ENCODE measurements at places on chromosomes 6 and 20. TPM values are rescaled to one million over a fixed set of nuclear protein-coding genes. Genes with fewer than 3 reads are reported as not detected.

GLP1R gene
- total RNA-seq, result not detected

DNA sequence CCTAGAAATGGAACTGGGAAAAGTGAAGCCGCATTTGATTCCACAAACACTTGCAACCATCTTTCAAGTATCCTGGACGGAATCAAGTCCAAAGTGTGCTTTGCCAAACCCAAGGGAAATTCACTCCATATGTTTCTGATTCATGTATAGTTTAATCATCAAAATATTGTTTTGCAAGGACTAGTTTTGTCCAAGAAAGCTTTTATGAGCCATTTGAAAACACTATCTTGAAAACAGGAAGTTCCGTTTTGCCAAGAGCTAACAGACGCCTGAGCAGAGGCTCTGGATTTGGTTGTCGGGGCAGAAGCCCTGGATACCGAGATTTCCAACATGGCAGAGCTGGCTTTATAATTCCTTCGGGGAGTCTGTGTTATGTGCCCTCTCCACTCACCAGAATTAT, 251.1 kb downstream of the PHACTR1 start:
- no peak for DNase-seq
- H3K4me3 ChIP-seq, result no peak overlapping the region
- no peaks in the 10 kb centered on the region for H3K36me3 ChIP-seq
- no peak overlapping the region for H3K27ac ChIP-seq

- no peak overlapping the region for H3K27ac ChIP-seq
- H3K4me3 ChIP-seq, result no peak overlapping the region
- peaks cover 3% of the 10 kb centered on the region for H3K4me1 ChIP-seq
- peaks cover 3% of the 10 kb centered on the region for H3K27me3 ChIP-seq
- no peaks in the 10 kb centered on the region for H3K36me3 ChIP-seq
- DNase-seq, result no peak
These were observed 248.9 kb upstream of the CITED2 start for GRCh38 chr6:139623372-139623771.

- no peak for DNase-seq
- no peaks in the 10 kb centered on the region for H3K4me1 ChIP-seq
- no peak overlapping the region for H3K27ac ChIP-seq
These were observed 1184.4 kb upstream of the ADGRB3 start for GRCh38 chr6:67450641-67451040.

EHMT2 gene
- 58.4 TPM for total RNA-seq

DNA sequence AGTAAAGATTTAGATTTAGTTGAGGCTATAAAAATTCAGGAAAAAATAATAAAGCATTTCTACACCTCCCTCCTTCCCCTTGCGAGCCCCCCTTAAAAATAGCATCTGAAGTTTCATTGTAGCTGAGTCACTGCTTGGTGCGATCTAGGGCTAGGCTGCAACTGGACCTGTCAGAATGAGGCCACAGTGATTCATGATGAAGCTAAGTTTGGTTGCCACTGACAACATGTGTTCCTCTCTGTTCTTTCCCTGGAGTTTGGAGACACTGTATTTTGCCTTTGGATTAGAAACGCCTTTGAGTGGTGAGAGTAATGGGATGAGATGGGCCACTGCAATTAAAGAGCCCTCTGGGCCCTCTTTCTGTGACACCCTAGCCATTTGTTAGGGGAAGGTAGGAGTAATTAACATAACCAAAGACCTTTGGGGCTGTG, 334.1 kb downstream of the NRN1 start:
- DNase-seq, result no peak
- no peak overlapping the region for H3K4me3 ChIP-seq
- H3K27me3 ChIP-seq, result no peaks in the 10 kb centered on the region
- H3K36me3 ChIP-seq, result peaks cover 4% of the 10 kb centered on the region

C6orf163 gene
- 1.4 TPM for total RNA-seq

PERP gene
- total RNA-seq, result 18.0 TPM

CCN6 gene
- not detected for total RNA-seq

SLPI gene
- 0.40 TPM for total RNA-seq

- no peaks in the 10 kb centered on the region for H3K36me3 ChIP-seq
- H3K27me3 ChIP-seq, result no peaks in the 10 kb centered on the region
- no peak overlapping the region for H3K4me3 ChIP-seq
- no peak for DNase-seq
- no peak overlapping the region for H3K27ac ChIP-seq
These were observed 11.7 kb downstream of the TFEB start for GRCh38 chr6:41723530-41724227.

DNA sequence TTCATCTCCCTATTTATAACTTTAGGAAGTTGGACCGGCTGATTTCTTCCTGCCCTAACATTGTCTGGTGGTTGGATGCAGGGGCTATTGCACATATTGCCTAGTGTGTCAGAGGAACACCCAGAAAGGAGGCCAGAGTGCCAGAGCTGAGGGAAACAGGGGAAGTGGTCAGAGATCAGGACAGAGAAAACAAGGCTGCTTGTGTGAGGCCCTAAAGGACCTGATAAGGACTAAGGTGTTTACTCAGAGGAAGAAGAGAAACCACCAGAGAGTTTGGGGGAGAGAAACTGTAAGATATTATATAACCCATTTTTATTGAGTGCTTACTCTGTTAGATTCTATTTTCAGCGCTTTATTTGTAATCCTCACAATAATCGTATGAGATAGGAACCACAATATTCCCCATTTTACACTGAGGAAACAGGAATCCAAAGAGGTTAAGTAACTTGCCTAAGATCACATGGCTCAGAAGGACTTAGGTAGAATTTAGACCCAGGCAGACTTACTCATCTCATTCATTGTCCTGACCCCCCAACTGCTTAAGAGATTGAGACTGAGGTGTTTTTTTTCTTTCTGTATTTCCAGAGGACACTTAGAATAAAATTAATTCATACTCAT, 54.0 kb upstream of the REV3L start:
- peaks cover 33% of the 10 kb centered on the region for H3K4me1 ChIP-seq
- no peak overlapping the region for H3K4me3 ChIP-seq
- no peaks in the 10 kb centered on the region for H3K27me3 ChIP-seq
- H3K36me3 ChIP-seq, result no peaks in the 10 kb centered on the region
- H3K27ac ChIP-seq, result no peak overlapping the region

Data from activated CD4-positive, alpha-beta memory T cell treated with anti-CD3 and anti-CD28 coated beads, Interleukin-2, amount 10 ng/mL, durations not matched to agents 7 days and 5 days (primary cell).